Stimulated activated naive CD4-positive, alpha-beta T cell (primary cell): ENCODE measurements at places on chromosomes 3 and 15.

GRCh38 chr3:20054549-20054987, 14.3 kb downstream of the KAT2B start:
- DNase-seq, result no peak

- no peak for DNase-seq
These were observed 70.3 kb upstream of the GALNT15 start for GRCh38 chr3:16104156-16104555.

DNA sequence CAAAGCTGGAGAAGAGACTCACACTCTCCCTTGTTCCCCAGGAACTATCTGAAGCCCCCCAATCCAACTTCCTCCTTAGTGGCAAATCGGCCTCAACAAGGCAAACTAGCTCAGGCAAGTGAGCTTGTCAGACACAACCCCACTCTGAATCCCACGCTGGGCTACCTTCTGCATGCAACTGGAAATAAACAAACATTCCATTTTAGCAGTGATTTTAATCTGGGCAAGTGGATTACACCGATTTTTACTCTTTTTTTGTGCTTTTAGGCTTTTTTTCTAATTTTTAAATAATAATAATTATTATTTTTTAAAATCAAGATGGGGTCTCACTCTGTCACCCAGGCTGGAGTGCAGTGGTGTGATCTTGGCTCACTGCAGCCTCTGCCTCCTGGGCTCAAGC, 2.9 kb upstream of the NOX5 start:
- DNase-seq, result no peak

DNA sequence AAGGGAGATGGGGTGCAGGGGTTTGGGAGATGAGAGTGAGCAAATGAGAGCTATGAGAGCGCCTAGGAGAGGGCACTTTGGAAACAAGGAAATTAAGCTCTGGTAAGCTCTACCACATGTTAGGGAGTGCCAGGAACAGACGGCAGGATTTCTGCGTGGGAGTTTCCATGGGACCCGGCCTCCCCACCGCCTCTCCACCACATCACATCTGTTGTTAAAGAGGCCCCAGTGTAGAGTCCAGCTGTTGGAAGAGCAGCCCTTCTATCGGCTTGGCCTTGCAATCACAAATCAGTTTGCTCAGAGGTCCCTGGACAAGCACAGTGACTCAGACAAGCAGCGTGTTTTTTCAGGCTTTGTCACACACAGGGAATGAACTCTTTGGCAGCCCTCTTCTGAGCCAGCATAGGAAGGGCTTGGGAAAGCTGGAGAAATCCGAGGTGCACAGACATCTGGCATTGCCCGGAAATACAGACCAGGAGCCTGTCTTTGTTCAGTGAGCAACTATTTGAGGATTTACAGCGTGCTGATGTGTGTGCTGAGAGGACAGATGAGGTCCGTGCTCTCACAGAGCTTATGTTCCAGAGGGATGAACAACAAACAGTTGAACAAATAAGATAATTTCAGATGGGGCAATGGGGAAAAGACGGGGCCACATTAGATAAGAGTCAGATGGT, 370.6 kb upstream of the PROK2 start:
- no peak for DNase-seq

- DNase-seq, result no peak
These were observed 106.1 kb upstream of the GMNC start for GRCh38 chr3:190968616-190969015.

DNA sequence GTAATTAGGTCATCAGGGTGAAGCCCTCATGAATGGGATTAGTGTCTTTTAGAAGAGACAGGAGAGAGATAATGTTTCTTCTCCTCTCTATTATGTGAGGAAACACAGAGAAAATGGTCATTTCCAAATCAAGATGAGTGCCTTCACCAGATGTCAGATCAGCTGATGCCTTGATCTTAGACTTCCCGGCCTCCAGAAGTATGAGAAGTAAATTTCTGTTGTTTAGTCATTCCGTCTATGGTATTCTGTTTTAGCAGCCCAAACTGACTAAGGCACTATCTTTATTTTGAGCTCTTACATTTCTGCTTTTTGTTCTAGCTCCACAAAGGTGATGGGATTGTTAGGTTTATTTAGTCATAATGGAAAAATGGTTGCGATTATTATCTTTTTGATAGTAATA, 273.2 kb upstream of the GADL1 start:
- no peak for DNase-seq

- DNase-seq, result no peak
These were observed 9.8 kb upstream of the RHCG start for GRCh38 chr15:89506026-89506686.

DNA sequence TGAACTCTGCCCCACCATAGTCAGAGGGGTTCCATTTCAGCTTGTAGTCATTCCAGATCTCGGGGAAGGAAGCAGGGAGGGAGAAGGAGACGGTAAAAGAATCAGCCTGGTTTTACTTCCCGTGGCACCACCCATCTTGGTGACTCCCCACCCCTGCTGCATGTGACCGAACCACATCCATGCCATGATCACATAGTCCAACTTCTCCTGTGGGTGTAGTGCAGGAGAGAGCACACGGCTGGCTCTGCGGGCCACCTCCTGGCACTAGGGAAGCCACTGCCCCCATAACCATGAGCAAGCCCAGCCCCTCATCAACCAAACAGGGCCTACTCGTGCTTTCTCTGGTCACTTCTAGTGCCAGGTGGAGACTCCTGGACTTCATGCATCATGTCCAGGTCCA, 3.7 kb downstream of the CHRNA3 start:
- no peak for DNase-seq

DNA sequence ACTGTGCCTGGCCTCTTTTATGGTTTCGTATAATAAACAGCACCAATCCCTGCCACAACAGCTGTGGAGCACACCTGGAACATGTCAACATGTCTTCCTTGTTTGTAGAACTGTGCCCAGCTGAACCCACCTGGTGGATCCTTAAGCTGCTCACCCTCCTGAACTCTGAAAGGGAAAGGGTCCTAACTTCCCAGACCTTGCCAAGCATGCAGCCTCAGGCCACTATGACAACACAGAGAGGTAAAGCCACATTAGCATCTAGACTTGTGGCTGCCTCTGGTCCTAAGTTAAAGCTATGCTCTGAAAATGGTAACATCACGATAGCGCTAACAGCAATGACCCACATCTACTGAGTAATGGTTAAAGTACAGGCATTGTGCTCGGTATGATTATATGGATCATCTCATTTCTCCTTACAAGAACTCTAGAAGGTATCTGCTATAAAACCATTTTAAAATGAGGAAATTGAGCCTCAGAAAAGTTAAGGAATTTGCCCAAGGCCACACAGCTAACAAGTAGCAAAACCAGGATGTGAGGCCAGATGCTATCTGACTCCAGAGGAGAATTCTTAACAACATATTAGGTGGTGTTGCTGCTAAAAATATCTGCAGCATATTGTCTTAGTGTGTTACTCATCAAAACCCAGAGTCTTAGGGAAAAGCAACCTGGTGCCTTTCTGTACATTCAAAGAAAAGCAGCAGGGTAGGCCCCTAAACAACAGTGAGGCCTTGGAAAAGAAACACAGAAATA, 23.1 kb upstream of the HERC1 start:
- DNase-seq, result no peak

DNA sequence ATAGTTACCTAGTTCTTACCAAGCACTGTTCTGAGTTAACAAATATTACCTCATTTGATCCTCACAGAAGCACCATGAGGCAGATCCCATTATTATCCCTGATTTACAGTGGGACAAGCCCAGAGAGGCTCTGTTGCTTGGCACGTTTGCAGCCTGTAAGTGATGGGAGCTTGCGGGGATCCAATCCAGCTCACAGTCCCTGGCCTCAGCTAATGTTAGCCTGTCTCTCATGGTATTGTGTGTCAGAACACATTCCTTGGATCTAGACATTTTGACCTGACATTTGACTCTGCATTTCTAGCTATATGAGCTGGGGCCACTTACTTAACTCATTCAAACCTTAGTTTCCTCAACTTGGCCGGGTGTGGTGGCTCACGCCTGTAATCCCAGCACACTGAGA, 246.9 kb upstream of the LRTM1 start:
- no peak for DNase-seq

DNA sequence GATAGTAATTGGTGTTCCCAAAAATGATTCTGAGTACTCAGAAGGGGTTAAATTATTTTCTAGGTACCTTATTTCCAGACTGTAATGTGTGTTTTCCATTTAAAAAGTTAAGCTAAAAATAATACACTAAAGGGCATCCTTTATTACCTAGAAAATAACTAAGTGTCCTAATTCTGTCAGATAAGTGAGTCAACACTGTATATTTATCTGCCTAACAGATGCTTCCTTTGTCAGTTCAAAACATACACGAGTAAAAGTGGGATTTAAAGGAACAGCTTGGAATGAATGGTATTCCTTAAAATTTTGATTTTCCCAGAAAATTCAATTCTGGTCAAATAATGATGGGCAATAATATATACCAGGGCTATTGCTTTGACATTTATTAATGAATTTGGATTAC, 78.3 kb downstream of the ADAMTSL3 start:
- no peak for DNase-seq

DNA sequence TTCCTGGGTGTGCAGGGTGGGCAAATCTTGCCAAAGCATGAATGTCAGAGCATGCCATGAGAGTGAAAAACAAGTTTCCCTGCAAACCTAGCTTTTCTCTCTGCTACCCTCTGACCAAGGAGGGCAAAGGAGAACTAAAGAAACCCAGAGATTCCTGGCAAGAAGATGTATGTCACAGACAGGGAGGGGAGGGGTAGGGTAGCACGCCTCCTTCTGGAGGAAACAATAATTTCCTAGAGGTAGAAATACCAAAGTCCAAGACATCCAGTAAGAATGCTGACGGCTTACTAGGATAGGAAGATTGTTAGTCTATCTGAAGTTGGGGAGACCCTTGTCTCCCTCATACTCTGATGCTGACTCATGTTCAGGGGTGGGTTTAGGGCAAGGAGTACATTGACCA, 203.9 kb downstream of the NR1D2 start:
- no peak for DNase-seq

- DNase-seq, result no peak
These were observed 155.5 kb downstream of the FNDC3B start for GRCh38 chr3:172194702-172195406.

- no peak for DNase-seq
These were observed 322.7 kb upstream of the ZNF717 start for GRCh38 chr3:76107935-76108570.

DNA sequence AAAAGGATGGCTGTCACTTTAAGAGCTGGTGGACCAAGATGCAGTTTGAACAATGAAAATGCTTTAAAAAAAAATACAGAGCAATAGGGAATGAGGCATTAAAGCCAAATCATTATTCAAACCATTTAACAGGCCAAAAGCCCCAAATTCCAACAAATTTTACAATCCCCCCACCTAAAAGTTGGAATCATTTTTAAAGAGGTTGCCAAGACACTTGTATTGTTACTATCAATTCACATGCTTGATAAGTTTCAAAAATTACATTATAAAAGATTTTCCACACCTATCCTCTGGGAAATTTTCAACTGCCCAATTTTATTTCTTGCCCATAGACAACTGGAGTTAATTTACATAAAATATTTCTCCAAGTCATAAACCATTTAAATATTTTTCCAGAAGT, 192.3 kb upstream of the ARHGEF26 start:
- DNase-seq, result no peak

DNA sequence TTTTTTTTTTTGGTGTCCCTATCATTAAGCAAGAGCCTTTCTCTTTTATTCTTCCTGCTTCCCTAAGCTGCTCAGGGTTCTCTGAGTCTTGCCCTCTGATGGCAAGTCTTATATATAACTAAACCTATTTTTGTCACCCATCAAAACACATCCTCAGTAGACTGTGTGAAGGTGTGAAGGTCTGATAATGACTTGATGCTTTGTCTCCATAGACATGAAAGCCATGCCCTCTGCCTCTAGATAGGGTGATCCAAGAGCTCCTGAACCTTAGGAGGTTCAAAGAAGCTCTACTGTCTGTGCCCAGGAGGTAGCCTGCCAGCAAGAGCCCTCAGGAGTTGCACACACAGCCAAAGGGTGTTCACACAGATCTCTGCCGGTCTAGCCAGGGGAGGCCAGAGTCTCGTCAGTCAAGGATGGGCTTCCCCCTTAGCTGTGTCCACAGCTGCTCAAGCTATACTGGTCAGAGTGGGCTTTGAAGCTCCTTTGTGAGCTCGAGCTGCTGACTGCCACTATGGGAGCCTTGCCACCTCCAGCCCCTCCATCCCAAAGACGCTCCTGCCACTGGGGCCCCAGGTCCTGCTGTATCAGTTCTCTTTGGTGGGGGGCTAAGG, 13.1 kb upstream of the SNX22 start:
- DNase-seq, result no peak
